T follicular helper cell (primary cell): ENCODE measurements at places on chromosomes 6 and 20.

- DNase-seq: no peak
Observed at GRCh38 chr6:56959094-56959493, 4.2 kb downstream of the BEND6 start.

DNA sequence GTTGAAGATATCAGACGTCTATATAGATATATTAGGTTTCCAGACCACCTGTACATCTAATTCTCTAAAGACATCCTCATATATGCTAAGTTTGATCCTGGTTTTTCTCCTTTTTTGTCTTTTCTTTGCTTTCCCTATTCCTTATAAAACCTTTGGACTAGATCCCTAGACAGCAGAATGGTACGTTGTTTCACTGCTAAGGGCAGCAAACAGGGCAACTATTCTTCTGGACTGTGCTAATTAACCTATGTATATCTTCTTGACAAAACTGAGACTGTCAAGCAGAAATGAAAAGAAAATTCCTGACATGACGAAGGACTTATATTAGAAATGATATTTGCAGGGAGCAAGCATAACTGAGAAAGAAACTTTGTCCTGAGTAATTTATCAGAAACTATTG, 19.1 kb downstream of the ME1 start:
- no peak for DNase-seq

DNA sequence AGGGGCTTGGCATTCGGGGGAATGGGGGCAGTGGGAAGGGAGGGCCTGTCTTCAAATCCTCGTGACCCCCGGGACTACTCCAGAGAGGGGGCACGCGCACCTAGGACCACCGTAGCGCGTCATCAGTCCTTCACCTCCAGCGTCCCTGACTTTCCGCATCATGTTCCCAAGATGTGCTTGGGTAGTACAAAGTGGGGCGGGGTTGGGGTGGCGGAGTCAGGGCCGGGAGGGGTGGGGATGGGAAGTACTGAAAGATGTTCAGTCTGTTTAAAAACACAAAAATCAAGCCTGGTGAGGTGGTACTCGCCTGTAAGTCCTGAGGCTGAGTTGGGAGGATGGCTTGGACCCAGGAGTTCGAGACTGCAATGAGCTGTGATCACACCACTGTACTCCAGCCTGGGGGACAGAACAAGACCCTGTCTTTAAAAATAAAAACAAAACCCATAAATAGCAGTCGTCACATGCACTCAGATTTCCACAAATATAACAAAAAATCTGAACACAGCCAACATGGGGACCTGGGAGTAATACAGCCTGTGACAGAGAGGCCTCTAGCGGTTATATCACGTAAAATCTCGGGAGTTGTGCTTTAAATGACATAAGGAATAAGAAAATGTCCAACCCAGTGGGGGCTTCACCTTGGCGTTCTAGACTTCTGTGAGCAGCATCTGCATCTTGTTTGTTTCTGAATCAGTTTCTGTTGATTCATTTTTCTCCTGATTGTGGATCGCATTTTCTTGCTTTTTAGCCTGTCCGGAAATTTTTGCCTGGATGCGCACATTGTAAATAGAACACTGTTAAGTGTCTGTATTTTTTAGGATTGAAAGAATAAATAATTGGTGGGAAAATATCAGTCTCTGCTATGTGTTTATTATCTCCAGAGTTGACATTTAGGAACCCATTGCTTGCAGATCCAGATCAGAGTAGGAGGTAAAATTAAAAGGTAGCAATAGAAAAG, 698 bp upstream of the LRP11 start:
- peak; percentile 14 for DNase-seq

GRCh38 chr6:34487536-34487935, 21.7 kb downstream of the PACSIN1 start:
- no peak for DNase-seq

DNA sequence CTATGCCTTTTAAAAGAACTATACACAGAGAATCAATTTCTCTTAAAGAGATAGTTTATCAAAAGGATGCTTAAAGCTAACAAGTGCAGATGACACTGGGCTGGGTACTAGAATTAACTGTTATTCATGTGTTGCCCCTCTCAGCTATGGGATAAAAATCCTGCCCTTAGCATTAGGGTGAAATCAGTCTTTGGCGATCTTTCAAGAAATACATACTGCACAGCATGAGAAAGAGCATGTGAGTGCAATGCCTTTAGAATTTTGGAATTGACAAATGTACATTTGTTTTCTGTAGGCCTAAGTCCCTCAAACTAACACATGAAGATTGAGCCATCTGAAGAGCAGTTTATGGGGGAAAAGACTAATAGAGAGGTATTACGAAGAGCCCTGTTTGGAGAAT, 115.4 kb downstream of the ZFP64 start:
- no peak for DNase-seq
